ENCODE measurements at places on chromosomes 4 and X.

DNA sequence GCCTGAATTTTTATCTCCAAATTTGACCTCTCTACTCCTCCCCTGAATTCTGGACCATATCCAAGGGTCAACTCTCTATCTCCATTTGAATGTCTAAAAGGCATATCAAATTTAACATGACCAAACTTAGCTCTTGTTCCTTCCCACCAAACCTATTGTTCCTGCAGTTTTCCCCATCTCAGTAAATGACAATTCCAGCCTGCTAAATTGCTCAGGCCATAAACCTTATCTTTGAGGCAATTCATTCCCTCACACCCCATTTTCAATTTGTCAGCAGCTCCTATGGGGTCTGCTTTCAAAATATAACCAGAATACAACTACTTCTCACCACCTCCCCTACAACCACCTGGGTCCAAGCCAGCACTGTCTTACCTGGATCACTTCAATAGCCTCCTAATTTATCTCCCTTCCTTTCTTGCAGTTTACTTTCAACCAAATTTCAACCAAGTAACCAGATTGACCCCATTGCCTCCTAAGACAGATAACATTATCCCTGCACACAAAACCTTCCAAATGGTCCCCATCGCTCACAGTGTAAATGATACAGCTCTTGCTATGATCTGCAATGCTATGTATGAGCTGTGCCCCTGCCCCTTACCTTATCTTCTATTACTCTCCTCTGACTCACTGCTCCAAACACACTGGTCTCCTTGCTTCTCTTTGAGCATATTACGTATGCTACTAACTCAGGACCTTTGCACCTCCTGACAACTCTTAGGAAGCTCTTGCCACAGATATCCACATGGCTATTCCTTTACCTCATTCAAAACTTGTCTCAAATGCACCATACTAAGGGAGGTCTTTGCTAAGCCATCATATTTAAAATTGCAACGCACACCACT is 66.0 kb downstream of the CAMK2D start:
- no peak for DNase-seq

DNA sequence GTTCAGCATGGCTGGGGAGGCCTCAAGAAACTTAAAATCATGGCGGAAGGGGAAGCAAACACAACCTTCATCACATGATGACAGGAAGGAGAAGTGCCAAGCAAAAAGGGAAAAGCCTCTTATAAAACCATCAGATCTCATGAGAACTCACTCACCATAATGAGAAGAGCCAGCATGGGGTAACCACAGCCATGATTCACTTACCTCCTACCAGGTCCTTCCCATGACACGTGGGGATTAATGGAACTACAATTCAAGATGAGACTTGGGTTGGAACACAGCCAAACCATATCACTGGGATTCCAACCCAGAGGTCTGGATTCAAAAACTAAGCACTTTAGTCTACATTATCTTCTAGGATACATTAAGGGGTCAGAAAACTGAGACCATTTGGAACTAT is 609.6 kb upstream of the SPANXN1 start:
- DNase-seq, result no peak

DNA sequence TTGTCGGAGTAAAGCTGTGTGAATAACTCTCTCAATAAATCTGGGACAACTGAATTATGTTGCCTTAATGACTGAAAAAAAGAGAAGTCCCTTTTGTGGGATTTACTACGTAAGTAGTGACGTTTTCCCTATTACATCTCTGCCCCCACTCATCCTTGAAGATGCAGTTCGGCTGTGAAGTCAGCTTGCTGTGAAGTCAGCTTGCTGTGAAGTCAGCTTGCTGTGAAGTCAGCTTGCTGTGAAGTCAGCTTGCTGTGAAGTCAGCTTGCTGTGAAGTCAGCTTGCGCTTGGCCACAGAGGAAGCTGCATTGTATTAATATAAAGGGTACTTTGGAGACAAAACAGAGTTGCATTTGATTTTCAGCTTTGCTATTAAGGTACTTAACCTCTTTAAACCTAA is 8.0 kb upstream of the VAMP7 start:
- DNase-seq, result no peak

GRCh38 chr4:114535725-114536124 is 62.9 kb upstream of the UGT8 start:
- no peak for DNase-seq

DNA sequence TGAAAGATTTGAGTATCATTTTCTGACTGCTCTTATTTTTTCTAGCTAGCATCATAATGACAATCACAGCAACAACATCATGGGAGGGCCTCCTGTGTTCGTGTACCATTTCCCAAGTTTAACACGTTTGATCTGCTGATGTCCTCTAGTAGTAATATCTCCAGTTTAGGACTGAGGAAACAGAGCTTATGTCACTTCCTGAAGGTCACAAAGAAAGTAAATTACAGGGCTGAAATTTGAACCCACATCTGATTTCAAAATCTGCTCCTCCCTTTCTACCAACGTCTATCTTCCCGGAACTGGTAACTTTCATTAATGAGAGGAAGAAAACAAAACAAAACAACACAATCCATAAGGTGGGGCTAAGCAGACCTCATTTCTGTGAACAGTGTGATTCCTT is 302.7 kb downstream of the PACRGL start:
- no peak for DNase-seq

GRCh38 chr4:17469931-17470674 is 41.8 kb downstream of the QDPR start:
- no peak for DNase-seq

DNA sequence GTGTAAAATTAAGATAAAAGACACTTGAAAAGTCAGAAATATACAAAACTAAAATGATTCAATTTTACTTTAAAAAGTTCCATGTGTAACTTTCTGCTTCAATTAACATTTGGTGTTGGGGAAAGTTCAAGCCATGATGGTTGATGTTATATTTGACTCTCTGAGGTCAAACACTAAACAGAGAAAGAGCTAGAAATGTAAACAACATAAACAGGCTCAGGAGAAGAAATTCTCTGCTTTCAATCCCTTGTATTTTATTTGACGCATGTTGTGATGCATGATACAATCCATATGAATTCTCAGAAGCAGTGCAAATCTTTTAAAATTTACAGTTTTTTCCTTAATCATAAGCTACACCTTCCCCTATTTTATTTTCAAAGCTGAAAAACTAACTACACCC is 822.4 kb downstream of the PCDH18 start:
- no peak for DNase-seq

DNA sequence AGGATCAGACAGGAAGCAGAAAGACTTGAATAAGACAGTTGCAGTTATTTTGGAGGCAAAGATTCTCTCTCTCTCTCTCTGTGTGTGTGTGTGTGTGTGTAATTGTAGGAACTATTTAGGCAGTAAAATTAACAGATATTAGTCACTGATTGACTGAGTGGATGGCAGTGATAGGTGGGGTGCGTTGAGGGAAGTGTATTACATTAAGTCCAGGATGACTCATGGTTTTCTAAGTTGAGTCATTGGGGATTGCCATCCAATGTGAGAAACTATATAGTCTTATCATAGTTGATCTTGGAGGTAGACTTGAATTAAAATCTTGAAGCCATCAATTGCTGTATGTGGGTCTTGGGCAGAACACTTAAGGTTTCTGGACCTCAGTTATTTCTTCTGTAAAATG is 75.4 kb downstream of the AR start:
- DNase-seq, result no peak

DNA sequence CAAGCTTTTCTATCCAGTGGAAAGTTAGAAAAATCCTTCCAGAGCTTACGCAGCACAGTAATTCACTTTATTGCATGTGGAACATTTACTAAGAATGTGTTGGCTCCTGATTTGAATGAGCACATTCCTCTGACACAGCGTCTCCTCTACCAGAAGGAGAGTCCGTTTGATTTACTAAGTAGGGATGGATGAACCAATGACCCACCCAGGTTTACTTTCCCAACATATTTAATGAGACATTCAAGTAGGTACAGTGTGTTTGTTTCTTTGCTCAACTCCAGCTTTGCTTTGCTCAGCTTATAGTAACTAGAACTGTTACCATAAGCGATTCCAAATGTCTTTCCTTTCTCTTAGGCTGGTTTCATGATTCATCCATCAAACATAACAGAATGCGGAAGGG is 161.7 kb downstream of the SMARCA1 start:
- no peak for DNase-seq

- DNase-seq, result peak; percentile 71
These were observed 186.0 kb downstream of the MID1IP1 start for GRCh38 chrX:38987198-38987651.

GRCh38 chr4:98092833-98093439 is 50.3 kb downstream of the STPG2 start:
- DNase-seq, result no peak

DNA sequence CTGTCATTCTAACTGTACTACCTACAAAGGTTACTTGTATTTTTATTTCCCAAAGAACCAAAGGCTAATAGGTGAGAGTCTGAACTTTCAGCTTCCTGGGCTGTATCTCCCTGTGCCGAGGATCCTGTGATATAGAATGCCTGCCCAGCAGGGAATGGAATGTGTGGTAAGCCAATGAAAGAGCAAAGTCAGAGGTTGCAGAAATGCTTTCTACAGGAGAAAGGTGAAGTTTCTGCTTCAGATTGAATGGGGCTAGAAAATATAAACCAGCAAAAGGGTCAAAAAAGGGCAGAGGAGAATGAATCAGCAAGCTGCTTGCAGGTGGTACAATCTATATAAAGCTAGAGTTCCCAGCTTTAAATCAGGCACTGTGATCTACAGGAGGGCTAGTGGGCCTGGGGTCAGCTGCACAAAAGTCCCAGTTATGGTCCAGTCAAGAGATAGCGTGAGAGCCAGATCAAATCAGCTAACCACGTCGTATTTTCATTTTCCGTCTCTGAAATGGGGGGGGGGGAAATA is 146.1 kb downstream of the DCTD start:
- no peak for DNase-seq

DNA sequence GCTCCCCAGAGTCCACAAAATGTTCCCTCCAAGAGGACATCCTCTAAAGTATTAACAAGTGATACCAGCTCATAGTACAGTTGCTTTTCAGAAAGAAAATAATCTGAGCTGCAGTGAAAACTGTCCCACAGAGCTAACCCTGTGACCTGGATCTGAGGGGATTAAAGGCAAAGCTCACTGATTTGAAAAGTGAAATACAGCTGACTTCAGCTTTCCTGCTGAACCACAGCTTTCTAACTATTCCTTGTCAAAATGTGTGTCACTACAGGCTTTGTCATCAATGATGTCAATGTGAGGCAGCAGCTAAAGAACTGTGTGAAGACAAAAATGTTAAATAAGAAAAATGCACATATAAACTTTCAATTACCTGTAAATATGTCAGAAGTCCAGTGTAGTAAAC is 36.9 kb downstream of the DCHS2 start:
- DNase-seq, result no peak

DNA sequence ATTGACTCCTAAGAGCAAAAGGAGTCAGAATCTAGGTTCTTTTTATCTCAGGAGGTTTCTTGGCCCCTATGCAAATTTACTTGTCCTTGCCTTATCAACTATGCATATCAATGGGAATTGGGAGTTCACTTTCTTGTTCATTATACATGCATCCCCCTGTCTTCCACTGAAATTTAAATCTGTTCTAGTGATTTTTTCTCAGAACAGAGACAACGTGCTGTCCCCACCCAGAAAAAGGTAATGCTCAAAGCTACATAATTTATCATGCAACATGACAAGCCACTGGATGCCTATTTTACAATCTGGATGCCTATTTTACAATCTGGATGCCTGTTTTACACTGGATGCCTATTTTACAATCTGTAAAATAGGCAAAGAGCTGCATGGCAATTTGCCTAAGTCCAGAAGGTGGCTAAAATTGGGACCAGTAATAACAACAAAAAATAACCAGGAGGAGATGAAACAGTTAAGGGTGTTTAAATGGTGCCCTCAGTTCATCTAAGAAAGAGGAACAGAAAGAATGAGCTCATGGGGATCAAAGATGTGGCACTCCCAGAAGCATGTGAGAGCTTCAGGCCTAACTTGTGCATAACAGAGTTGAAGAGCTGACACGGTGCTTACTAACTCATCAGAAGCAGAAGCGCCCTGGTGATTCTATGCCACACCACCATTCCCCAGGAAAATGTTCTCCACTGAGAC is 537.8 kb upstream of the BOD1L1 start:
- DNase-seq, result no peak

DNA sequence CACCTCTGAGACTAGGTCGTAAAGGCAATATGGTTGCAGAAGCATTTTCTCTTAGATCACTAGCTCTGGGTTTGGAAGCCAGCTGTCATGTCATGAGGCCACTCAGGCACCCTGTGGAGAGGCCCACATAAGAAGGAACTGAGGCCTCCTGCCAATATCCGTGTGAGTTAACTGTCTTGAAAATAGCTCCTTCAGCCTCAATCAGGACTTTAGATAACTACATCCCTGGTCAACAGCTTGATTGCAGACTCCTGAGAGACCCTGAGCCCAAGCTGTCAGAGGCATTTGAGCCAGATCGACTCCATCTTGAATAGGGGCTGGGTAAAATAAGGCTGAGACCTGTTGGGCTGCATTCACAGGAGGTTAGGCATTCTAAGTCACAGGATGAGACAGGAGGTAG is 15.1 kb upstream of the REPS2 start:
- no peak for DNase-seq

GRCh38 chr4:7788694-7789425 is 150.8 kb downstream of the AFAP1 start:
- DNase-seq, result no peak
